ENCODE measurements at places on chromosomes 13 and 19.
A peak's percentile ranks its signal among the peaks of the same experiment; 100 is the strongest.

DNA sequence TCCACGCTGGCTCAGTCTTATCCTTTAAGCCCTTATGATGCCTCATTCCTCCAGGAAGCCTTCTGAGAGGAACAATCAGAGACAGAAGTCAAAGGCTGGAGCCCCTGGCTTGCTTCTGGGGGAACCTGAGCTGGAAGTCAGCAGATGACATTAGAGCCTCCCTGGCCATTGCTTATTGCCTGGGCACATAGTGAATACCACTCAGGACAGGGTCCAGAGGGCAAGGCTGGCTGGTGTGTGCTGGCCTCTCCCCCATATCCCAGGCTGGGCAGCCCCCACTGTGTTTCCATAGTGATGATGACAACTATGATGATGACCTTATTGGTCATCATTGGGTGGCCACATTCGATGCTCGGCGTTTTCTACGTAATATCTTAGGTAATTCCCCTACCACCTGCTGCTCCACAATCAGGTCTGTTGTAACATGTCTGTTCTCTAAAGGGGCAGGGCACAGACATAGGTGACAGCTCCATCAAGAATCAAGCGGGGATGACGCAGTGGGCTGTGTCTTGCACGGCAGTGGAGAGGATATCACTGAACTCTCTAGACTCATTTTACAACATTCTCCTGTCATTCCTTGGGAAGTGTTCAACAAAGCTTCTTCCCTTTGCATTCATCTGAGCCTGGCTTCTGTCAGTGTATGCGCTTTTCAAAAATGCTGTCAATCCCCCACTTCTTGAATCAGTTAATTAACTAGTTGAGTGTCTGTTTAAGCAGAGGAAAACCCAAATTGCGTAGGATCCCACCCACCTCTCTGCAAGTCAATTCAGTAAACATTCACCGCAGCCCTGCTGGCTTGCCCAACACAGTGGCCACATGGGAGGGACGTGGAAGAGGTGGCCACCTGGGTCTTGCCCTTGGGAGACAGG lies 89.4 kb upstream of the TSHZ3 start:
- DNase-seq, result no peak

- DNase-seq, result no peak
Measured at GRCh38 chr13:26095338-26095737, 43.5 kb upstream of the SHISA2 start.

DNA sequence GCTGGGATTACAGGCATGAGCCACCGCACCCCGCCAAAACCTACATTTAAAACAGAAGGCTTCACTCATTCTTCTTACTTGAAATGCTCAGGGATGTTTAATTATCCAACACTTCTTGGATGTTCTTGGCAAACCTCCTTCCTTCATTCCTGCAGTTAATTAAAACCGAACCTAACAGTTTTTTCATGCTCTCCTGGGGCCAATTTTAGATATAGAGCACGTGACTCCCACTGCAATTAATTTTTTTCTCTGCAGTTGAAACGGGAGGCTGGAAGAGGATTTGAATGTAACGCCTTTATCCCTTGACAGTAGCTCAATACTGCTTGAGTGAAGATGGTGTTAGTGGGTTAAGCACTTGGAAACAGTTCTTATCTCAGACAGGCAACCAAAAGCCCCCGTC lies 4.6 kb upstream of the ACTL9 start:
- DNase-seq, result no peak

DNA sequence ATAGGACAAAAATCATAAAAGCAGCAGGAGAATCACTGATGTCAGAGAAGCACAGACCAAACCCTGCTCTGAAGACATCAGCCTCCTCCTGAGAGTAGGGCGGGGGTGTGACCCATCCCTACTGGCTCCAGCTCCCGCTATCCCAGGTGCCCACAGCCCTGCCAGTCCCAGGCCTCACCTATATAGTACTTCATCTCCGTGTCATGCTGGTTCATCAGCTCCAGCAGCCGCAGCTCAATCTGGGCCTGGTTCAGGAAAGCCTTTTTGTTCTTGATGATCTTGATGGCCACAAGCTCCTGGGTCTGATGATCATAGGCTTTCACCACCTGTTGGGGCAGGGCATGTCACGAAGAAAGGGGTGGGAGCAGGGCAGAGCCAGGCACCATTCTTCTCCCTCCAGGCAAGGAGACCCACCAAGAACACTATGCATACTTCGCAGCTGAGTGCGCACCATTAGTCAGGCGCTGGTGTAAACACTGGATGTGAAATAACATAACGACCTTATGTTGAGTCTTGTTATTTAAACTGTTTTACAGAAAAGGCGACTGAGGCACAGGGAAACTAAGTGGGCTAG lies 4.2 kb downstream of the DYRK1B start:
- DNase-seq, result no peak

- no peak for DNase-seq
Measured at GRCh38 chr19:38727868-38728660, 16.2 kb downstream of the CAPN12 start.

DNA sequence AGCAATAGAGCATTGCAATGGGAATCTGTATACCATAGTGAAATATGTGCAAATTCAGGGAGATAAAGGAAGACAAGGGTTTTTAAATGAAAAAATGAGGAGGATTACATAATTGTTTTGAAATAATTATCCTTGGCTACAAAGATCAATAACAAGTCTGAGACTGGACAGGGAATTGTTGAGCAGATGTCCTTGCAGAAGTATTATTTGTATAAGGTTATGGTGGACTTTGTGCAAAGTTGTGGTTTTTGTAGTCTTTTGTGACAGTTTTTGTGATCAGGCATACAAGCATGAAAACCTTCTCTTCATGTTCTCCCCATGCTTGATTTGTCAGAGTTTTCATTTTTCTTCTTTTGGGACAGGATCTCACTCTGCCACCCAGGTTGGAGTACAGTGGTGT lies 25.3 kb upstream of the ZNF780A start:
- no peak for DNase-seq

GRCh38 chr13:111480503-111480902 lies 160.1 kb downstream of the TEX29 start:
- DNase-seq, result no peak

DNA sequence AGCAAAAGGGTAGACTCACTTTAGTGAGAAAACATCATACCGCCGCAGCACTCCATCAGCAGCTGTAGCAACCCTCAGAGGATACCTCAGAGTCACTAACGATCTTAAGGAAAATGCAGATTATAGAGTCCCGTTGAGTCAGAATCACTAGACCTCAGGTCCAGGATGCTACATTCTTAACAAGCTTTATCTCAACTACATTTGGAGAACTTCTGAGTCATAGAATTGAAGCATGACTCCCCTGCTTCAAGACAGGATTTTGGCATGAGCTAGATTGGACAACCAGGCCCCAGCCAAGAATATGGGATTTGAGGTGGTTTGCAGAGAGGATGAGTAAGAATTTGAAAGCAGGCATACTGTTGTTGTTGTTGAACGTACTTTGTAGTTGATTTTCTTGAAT lies 118.9 kb upstream of the UBL3 start:
- DNase-seq, result no peak

GRCh38 chr13:24910502-24911132 lies 146.6 kb downstream of the RNF17 start:
- DNase-seq, result no peak

DNA sequence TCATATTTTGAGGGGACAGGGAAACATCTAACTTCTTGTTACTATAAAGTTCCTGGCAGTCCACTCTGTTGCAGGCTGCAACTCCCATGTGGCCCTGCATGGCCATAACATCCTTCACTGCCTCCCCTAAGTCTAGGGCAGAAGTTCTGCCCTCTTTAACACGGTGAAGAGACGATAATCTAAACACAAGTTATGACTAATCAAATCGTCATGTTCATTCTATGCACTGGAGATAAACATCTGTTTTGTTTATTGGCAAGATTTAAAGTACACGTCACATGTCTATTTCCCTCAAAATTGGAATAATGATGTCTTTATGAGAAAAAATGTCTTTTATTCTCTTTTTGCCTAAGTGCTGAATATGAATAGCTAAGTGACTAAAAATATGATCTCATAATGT lies 1629.4 kb downstream of the PCDH9 start:
- DNase-seq, result no peak

GRCh38 chr19:5131506-5132205 lies 162.7 kb downstream of the KDM4B start:
- DNase-seq, result no peak

DNA sequence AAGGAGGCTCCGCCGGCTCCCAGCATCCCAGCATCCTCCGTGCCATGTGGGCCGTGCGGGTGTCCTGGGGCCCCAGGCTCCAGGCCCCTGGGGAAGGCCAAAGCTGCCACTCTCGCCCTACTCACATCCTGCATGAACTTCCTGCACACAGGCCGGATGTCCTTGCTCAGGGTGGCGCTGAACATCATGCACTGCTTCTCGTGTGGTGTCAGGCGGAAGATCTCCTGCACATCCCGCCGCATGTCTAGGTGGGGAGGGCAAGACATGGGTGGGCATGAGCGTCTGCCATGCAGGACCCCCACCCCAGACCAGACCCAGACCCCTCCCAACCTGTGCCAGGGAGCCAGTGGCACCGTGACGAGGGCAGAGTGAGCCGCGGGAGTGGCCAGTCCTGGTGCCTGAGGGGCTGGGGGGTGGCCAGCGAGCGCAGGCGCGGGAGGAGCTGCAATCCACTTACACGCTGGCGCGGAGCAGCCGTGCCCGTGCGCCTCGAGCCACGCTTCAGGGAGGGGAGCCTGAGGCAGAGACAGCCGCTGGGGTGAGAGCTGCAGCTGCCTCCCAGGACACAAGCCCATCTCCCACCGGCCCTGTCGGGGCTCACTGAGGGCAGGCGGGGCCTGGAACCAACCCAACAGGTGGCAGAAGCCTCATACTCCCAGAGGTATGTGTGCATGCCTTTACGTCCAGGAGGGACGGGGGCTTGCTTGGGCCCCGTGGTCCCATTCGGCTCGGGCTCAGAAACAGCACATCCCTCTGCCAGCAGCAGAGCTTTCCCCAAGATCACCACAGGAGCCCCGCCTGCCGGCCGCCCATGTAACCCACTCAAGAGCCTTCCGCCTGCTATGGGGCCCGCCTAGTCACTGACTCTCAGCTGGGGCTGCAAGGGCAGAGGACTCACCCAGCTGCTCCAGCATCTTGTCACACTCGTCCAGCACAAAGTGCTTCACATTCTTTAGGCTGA lies 8.8 kb downstream of the DDX39A start:
- no peak for DNase-seq

- no peak for DNase-seq
Measured at GRCh38 chr19:18859676-18860301, 28.0 kb downstream of the UPF1 start.

GRCh38 chr19:51458051-51458645 lies at the start of gene SIGLEC8:
TSS of gene SIGLEC8 (minus strand) at chr19:51458454. CDS start at chr19:51458387, 67 bp downstream.
- no peak for DNase-seq

GRCh38 chr19:39297931-39298634 lies 1.9 kb downstream of the IFNL1 start:
- peak; percentile 47 for DNase-seq

- no peak for DNase-seq
Measured at GRCh38 chr19:51156710-51157109, 14.6 kb downstream of the SIGLEC7 start.

GRCh38 chr13:20170921-20171320 lies 10.1 kb upstream of the GJA3 start:
- no peak for DNase-seq

DNA sequence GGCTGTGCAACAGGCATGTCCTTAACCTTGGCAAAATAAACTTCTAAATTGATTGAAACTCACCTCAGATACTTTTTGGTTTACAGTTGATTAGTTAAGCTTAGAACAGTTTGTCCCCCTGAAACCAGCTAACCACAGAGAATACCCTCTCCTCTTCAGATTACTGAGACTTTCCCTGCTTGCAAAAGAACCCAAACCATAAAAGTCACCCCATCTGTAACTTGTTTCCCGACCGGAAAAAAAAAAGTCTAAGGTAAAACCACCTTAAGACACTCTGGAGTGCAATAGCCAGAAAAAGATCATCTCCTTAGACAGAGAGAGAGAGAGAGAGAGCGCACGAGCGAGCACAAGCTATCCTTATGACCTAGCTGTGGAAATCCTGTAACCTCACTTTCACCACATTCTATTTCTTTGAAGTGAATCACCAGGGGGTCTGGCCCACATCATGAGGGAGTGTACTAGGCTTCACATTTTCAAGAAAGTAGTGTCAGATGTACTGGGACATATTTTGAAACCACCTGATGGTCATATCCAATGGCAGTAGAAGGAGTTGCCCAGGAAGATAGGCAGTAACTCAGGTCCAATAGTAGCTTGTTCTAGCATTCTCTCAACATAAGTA lies 11.1 kb upstream of the GTF2F2 start:
- DNase-seq, result no peak

- DNase-seq, result no peak
Measured at GRCh38 chr13:49669735-49670309, 21.5 kb downstream of the EBPL start.

DNA sequence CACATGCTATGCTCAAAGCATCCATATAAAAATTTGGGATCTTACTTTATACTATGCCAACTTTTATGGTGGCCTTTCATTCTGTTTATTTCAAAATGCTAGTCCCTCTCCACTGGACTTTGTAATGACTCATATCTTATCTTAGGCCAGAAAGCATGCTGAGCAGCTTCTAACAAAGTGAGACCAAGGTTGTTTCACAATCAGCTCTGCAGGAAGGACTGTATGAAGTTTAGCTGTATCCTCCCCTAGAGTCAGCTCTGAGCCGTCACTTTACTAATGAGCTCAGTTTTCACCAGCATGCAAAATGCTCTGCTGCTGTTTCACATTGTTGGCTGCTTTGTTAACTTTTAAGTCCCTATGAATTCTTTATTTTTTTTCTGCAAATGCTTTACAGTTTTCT lies 1608.8 kb downstream of the OLFM4 start:
- no peak for DNase-seq

GRCh38 chr13:26054896-26055295 lies 3.1 kb upstream of the SHISA2 start:
- DNase-seq, result no peak

DNA sequence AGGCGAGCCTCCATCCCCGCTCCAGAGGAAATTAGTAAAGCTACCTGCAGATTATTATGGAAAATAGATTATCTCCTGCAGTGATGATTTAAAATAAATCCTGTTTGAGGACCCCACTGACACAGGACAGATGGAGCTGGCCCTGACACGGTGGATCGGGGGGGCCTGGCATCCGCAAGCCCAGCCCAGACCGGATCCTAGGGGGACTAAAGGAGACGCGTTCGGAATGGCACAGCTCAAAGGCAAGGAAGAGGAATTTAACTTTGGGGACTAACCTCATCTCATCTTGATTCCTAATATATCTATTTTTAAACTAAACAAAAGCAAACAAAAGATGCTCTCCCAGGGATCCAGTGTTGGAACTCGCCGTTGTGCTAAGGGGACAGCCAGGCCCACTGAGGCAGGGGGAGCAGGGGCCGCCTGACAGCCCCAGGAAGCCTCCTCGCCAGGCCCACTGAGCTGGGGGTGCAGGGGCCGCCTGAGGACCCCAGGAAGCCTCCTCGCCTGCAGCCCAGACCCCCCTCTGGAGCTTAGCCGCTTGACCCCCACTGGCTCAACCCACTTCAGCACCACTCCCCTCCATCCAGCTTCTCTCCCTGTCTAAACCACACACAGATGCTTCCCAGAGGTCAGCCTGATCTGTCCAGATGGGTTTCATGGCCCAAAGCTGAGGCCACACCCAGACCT lies 78.6 kb downstream of the SPACA7 start:
- no peak for DNase-seq

- DNase-seq, result no peak
Measured at GRCh38 chr13:52156724-52157261, 2.6 kb downstream of the NEK3 start.

- no peak for DNase-seq
Measured at GRCh38 chr19:50191216-50191615, 12.2 kb upstream of the MYH14 start.

GRCh38 chr13:27661017-27661416 lies 39.3 kb downstream of the POLR1D start:
- DNase-seq, result no peak

GRCh38 chr19:16066611-16067104 lies 9.6 kb upstream of the TPM4 start:
- no peak for DNase-seq

All from stimulated activated CD8-positive, alpha-beta memory T cell treated with anti-CD3 and anti-CD28 coated beads, Interleukin-7, amount 100 ng/mL, for 48 hours (primary cell).